Frontal cortex (tissue), 4 donors: ENCODE measurements at places on chromosomes 5 and 9. TPM values are rescaled to one million over a fixed set of nuclear protein-coding genes. Genes with fewer than 3 reads are reported as not detected.

The PCDHB5 gene
- 7.3 TPM for total RNA-seq

The MATR3 gene
- 810 TPM for total RNA-seq

The HTR4 gene
- 1.2 TPM for total RNA-seq

The CFAP157 gene
- total RNA-seq, result not detected

The NDOR1 gene
- total RNA-seq, result 3.3 TPM

The RNF180 gene
- total RNA-seq, result 87.6 TPM

DNA sequence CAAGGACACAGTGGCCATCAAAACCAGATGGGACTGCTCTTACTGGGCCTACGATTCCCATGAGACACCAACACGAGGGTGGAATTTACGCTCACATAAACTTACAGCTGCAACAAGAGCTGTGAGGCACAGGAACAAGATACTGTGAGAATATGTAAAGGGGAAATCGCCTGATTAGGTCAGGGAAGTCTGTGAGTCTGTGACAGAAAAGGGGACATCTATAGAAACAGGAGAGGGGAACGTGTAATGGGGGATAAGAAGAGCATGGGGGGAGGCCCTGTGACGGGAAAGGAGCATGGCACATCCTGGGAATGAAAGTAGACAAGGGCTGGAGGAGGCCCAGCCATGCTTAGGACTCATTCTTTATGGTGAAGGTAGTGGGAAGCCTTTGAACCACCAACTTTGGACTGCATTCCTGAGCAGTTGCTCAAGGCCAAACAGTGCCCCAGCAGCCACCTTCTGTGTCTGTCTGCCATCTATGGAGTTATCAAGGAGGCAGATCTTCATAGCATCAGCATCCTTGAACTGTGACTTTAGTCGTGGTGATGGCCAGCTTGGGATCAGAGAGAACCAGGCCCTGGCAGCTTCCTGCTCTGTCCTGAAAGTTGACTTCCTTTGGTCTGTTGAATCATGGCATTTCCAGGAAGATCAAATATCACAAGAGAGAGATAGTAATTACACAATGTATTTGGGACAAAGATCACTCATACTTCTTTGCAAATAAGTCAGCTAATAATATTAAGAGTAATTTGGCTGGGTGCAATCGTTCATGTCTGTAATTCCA, 87.9 kb upstream of the FAM169A start:
- no peak for DNase-seq

GRCh38 chr9:114035221-114035844, 42.8 kb downstream of the AMBP start:
- DNase-seq, result no peak

- no peak for DNase-seq
These were observed 28.4 kb downstream of the B4GALT1 start for GRCh38 chr9:33138768-33139167.

- no peak for DNase-seq
These were observed 2.4 kb downstream of the SPAAR start for GRCh38 chr9:35911690-35912089.

GRCh38 chr9:71778085-71778484, 9.8 kb upstream of the CEMIP2 start:
- no peak for DNase-seq

DNA sequence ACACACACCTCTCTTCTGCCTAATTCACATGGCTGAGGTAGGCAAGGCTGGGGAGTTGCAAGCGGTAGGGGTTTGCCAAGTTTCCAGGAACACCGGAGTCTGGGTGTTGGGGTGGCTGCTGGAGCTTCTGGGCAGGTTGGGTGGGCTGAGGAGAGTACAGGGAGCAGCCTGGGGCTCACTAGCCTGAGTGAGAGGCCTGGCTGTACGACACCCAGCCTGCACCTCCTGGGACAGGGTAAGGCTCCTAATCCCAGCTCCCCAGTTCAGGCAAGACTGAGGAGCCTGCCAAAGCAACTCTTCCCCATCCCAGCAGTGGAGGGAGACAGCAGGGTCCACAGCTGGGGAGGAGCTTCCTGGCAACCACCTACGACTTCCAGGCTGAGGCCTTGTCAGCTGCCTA, 8.0 kb downstream of the SPAAR start:
- no peak for DNase-seq

GRCh38 chr9:90517103-90517502, 125.5 kb downstream of the DIRAS2 start:
- no peak for DNase-seq

GRCh38 chr5:169591636-169592035, 8.1 kb downstream of the SPDL1 start:
- no peak for DNase-seq
